ENCODE measurements at places on chromosomes 12 and 14. TPM values are rescaled to one million over a fixed set of nuclear protein-coding genes. Genes with fewer than 3 reads are reported as not detected.

The DAO gene
- total RNA-seq, result not detected

The CIDEB gene
- not detected for total RNA-seq

The LUM gene
- total RNA-seq, result not detected

The GLS2 gene
- total RNA-seq, result 17.0 TPM

The ETV6 gene
- total RNA-seq, result 25.2 TPM

Data from H9 (cell line).